Neural crest cell (in vitro differentiated cells): ENCODE measurements at places on chromosomes 13 and 19. TPM values are rescaled to one million over a fixed set of nuclear protein-coding genes. Genes with fewer than 3 reads are reported as not detected.
A peak's percentile ranks its signal among the peaks of the same experiment; 100 is the strongest.

GRCh38 chr19:35558400-35559280 lies 4.8 kb downstream of the ATP4A start:
- H3K36me3 ChIP-seq = no peaks in the 10 kb centered on the region
- H3K27me3 ChIP-seq = peaks cover 83% of the 10 kb centered on the region
- H3K4me3 ChIP-seq = no peak overlapping the region
- H3K27ac ChIP-seq = no peak overlapping the region
- peaks cover 10% of the 10 kb centered on the region for H3K4me1 ChIP-seq

DNA sequence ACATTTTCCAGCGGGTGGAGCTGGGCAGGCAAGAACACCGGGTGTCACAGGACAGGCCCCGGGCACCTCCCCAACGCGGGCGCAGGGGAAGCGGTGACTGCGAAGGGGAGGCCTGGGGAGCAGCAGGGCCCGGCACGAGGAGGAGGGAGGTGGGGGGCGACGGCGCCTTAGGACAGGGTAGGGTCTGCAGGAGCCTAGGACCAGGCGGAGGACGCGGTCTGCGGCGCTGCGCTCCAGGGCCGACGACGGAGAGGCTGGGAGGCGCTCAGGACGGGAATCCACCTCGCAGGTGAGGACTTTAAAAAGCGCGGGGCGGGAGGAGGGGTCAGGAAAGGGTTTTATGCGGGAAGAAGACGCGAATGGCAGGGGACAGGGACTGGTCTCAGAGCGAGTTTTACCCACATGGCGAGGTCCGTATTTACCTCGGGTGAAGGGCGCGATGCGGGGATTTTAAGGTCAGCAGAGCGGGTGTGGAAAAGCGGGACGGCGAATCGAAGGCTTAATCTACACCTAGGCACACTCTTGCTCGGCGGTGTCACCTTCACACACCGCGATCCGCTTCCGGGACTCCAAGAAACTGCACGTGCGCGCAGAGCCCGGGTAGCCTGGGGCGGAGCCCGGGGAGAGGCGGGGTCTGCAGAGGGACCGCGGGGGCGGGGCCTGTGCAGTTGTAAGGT lies 13.5 kb downstream of the ERVV-2 start:
- DNase-seq = peak; percentile 31
- H3K4me1 ChIP-seq = no peaks in the 10 kb centered on the region
- peak overlapping the region; percentile 73 for H3K4me3 ChIP-seq
- H3K36me3 ChIP-seq = peaks cover 20% of the 10 kb centered on the region
- H3K27me3 ChIP-seq = peaks cover 40% of the 10 kb centered on the region

GRCh38 chr19:39148939-39149529 lies 23.4 kb downstream of the PAK4 start:
- H3K4me3 ChIP-seq = no peak overlapping the region
- no peak for DNase-seq

DNA sequence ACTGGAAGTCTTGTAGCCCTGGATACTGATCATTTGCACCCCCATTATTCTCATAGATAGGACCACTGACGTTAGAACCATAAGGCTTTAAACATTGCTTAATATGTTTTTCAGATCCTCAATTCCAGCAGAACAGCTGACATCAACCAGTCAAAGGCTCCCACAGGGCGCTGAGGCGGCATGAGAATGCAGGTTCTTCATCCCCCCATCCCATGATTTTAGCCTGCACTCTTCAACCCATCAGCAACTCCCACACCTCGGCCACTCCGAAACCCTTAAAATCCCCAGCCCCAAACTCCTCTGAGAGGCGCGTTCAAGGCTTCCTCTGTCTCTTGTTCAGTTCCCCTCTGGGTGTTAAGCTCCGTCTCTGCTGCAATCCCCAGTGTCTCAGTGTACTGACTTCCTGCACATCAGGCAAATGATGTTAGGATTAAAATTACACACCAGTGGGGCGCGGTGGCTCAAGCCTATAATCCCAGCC lies 24.3 kb upstream of the LAMP1 start:
- H3K27ac ChIP-seq = no peak overlapping the region
- no peak for DNase-seq
- no peaks in the 10 kb centered on the region for H3K36me3 ChIP-seq
- H3K27me3 ChIP-seq = no peaks in the 10 kb centered on the region
- H3K4me1 ChIP-seq = peaks cover 10% of the 10 kb centered on the region

DNA sequence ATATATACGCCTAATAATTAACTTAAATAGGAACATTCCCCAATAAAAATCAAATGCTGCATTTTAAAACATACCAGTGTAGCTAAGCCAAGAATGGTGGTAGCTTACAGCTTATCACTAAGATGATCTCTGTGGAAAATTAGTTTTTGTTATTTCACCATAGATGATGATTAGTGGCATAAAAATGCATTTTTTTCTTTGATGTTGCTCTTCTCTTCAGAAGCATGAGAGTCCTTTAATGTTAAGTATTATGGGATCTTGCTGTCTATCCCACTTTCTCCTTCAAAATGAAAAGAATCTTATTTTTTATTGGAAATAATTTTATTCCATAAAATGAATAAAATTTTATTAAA lies 731.0 kb downstream of the SLITRK1 start:
- H3K36me3 ChIP-seq = no peaks in the 10 kb centered on the region
- H3K27ac ChIP-seq = no peak overlapping the region
- H3K4me1 ChIP-seq = no peaks in the 10 kb centered on the region
- H3K4me3 ChIP-seq = no peak overlapping the region
- no peaks in the 10 kb centered on the region for H3K27me3 ChIP-seq
- DNase-seq = no peak

- no peak overlapping the region for H3K27ac ChIP-seq
- H3K27me3 ChIP-seq = no peaks in the 10 kb centered on the region
- no peaks in the 10 kb centered on the region for H3K4me1 ChIP-seq
- no peak overlapping the region for H3K4me3 ChIP-seq
- DNase-seq = no peak
- no peaks in the 10 kb centered on the region for H3K36me3 ChIP-seq
Observed at GRCh38 chr13:45928176-45928575, 76.6 kb upstream of the SIAH3 start.

GRCh38 chr19:38617764-38618589 lies at the start of gene MAP4K1:
MAP4K1 (minus strand) TSS chr19:38617953; CDS start chr19:38617895, 58 bp downstream.
- H3K4me1 ChIP-seq = peaks cover 20% of the 10 kb centered on the region
- H3K27ac ChIP-seq = peak within 1 kb of the TSS; percentile 94
- DNase-seq = no peak
- H3K36me3 ChIP-seq = peaks cover 7% of the 10 kb centered on the region
- H3K27me3 ChIP-seq = no peaks in the 10 kb centered on the region
- peak within 1 kb of the TSS; percentile 99 for H3K4me3 ChIP-seq

DNA sequence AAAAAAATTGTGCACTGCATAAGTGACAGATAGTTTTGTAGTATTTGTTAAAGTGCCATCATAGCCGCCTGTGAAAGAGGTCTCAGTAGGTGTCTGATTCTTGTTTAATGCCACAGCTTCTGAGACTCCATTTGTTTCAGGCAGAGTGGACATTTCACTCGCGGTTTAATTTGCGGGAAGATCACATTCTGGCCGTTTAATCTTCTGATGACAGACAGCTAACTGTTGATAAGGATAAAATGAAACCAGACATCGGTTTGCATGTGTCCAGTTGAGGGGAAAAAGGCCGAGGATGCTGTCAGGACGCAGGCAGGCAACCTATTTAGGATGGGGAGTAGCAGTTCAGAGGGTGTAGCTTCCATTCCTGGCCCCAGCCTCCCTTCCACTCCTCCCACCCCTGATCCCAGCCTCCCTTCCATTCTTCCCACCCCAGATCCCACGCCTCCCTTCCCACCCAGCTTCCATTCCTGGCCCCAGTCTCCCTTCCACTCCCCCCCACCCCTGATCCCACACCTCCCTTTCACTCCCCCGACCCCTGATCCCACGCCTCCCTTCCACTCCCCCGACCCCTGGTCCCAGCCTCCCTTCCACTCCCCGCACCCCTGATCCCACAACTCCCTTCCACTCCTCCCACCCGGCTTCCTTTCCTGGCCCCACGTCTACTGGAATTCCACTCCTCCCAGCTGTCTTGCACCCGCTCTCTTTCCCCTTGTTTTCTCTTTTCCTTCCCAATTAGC lies 23.8 kb downstream of the ATP11A start:
- H3K27ac ChIP-seq = no peak overlapping the region
- peaks cover 7% of the 10 kb centered on the region for H3K36me3 ChIP-seq
- DNase-seq = no peak
- peaks cover 73% of the 10 kb centered on the region for H3K4me1 ChIP-seq

- no peak for DNase-seq
- no peaks in the 10 kb centered on the region for H3K27me3 ChIP-seq
- peaks cover 15% of the 10 kb centered on the region for H3K4me1 ChIP-seq
- no peak overlapping the region for H3K27ac ChIP-seq
- H3K36me3 ChIP-seq = no peaks in the 10 kb centered on the region
Observed at GRCh38 chr13:43009506-43009905, 13.9 kb upstream of the DNAJC15 start.

DNA sequence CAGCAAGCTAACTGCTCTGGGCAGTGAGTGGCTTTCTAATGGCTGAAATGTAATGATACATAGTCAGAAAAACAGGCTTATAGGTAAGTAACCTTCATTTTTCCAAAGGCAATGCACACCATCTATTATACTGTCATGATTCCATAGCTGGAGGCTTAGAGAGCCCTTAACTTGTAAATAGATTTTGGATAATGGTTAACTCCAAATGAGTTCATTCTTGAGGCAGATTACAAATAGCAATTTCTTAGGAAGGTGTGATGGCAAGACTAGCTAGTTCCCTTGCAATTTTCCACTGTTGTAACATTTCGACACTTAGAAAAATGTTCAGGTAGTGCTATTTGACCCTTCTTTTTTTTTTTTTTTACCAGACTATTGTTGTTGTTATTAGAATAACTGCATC lies 789.8 kb upstream of the PCDH9 start:
- H3K4me3 ChIP-seq = no peak overlapping the region
- H3K4me1 ChIP-seq = no peaks in the 10 kb centered on the region
- no peaks in the 10 kb centered on the region for H3K27me3 ChIP-seq

DNA sequence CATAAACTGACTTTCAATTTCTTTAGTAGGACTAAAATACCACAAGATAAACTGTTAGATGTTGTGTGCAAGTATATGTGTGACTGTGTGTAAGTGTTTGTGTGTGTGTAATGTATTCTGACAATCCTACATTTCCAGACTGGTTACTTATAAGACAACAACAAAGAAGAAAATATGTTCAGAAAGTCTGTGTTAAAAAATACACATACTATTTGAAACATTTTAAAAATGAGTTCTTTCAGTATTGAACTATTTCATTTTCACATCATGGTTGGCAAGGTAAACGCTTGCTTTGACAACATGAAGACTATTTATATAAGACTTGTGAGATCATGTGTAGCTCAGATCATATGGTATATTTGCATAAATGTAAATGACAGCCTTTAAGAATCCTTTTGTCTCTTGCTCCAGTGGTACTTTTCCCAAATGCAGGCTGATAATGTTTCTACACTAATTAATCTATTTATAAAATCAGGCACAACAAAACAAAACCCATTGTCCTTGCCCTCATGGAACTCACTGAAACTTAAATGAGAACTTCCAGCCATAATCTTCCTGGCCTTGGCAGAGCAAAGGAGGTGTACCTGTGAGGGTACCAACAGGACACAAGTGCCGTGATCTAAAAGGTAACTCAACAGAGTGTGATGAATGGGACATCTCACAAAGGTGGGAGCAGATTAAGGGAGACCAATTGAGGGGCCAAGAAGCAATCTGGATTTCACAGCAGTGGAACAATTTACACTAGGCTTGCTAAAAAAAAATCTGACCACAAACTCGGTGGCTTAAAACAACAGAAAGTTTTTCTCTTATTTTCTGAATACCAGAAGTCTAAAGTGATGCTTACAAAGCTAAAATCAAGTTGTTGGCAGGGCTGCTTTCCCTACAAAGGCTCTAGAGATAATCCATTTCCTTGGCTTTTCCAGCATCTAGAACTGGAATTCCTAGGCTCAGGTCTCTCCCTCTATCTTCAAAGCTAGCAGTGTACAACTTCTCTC lies 349.0 kb downstream of the TBC1D4 start:
- DNase-seq = no peak
- no peaks in the 10 kb centered on the region for H3K27me3 ChIP-seq
- H3K36me3 ChIP-seq = peaks cover 14% of the 10 kb centered on the region
- no peaks in the 10 kb centered on the region for H3K4me1 ChIP-seq

DNA sequence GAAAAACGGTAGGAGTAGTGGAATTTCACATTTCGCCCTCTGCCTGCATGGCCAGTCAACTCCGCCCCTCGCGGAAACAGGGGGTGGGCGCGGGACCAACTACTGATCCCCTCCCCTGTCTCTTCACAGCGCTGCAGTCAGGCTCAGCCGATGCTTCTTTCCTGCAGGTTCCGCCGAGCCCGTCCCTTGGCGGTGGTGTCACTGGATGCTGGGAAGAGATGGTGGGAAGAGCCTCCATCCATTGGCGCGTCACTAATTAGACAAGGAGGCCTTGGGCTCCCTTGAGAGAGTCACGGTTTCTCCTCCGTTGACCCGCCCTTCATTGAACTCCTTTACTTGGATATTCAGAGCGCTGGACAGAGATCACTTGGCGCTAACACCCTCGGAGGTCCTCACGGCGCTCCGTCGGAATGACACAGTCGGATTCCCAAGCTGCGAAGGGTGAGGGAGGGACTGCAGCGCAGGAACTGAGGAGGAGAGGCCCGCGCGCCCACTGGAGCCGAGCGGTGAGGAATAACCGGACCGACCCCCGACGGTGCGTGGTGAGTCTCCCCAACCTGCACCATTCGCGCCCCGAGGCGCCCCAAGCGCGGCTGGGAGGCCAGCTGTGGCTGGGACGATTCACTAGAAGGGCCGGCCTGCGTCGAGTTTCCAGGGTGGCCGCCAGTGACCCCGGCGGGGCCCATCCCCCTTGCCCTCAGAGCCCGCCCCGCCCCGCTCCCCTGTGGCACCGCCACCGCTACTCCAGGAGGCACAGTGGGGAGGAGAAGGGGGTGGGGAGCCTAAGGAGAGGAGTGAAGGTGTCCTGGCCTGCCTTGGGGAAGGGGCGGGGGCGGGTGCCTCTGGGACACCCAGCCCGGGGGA lies 11.2 kb upstream of the CEACAM21 start:
- DNase-seq = no peak
- no peaks in the 10 kb centered on the region for H3K4me1 ChIP-seq
- H3K4me3 ChIP-seq = no peak overlapping the region
- H3K36me3 ChIP-seq = no peaks in the 10 kb centered on the region
- H3K27ac ChIP-seq = no peak overlapping the region
- H3K27me3 ChIP-seq = peaks cover 51% of the 10 kb centered on the region

MRPS12 gene
- 34.4 and 38.5 TPM in 2 replicates for total RNA-seq

CLEC17A gene
- total RNA-seq = not detected in 2 replicates

MCF2L gene
- 59.9 and 62.5 TPM in 2 replicates for total RNA-seq

PRODH2 gene
- total RNA-seq = not detected in 2 replicates

CLEC11A gene
- total RNA-seq = 7.6 and 7.9 TPM in 2 replicates

GJB6 gene
- total RNA-seq = not detected in 2 replicates

HAUS8 gene
- total RNA-seq = 36.5 and 46.4 TPM in 2 replicates

APOE gene
- total RNA-seq = 12.2 and 13.1 TPM in 2 replicates

ZNF787 gene
- total RNA-seq = 47.7 and 48.1 TPM in 2 replicates
